ENCODE measurements at places on chromosomes 12 and 14.

DNA sequence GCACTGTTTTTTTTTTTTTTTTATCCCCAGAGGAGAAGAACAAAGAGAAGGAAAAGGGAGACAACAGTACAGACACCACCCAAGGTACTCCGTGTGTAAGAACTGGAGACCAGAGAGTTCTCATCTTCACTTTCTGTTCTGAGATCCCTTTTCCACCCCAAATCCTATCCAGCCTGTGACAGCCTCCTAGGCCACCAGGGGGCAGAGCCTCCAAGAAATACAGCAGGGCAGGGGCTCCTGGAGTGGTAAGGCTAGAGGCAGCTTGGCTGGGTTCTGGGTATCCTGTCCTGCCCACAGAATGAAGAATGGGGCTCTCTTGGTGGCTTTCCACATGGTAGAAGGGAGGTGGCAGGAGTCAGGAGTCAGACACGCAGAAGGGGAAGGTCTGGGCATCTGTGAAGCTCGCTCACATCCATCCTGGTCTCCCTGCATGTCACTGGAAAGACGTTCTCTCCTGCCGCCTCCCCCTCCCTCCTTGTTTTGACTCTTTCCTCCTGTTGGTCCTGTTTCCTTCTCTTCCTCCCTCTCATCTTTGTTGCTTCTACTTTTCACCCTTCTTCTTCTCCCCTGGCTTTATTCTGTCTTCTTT, 12.0 kb downstream of the CLSTN3 start:
- DNase-seq: peak; percentile 30

DNA sequence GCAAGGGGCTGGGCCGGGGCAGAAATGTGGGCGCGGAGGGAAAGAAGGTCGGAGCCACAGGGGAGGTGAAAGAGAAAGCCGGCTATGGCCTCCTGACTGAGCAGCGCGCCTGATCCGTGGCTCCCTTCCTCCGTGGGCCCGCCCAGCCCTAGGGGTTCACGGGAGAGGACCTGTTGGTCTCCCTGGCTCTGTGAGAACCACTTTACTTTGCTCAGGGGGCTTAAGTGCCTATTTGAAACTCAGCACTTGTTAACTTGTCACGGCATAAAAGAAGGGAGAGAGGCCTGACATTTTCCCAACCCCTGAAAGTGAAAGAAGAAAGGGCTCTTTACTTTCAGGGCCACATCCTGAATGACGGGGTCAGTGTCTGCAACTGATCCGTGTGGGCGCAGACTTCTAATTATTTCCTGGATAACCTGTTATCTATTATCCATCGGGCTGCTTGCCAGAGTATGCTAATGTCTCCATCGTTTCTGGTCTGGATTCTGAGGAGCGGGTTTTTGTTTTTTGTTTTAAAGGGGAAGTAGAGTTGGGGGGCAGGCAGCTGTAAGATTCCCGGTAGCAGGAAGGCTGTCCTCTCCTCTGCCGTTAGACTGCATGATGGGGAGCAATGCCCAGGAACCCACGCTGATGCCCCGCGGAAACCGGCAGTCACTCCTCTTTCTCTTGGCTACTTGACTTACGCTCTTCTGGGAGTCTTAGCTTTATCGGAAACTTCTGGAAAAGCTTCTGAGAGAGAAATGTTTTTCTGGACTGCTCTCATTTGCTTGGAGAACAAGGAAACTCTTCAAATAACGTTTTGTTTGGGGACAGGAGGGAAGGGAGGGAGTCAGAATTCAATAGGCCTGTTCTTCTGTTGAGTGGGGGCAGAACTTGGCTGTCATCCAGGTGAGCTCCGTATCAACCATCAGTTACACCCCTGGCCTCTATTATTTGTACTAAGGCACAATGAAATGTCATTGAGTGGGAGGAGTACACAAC, 127.7 kb upstream of the MAX start:
- DNase-seq: peak; percentile 17

DNA sequence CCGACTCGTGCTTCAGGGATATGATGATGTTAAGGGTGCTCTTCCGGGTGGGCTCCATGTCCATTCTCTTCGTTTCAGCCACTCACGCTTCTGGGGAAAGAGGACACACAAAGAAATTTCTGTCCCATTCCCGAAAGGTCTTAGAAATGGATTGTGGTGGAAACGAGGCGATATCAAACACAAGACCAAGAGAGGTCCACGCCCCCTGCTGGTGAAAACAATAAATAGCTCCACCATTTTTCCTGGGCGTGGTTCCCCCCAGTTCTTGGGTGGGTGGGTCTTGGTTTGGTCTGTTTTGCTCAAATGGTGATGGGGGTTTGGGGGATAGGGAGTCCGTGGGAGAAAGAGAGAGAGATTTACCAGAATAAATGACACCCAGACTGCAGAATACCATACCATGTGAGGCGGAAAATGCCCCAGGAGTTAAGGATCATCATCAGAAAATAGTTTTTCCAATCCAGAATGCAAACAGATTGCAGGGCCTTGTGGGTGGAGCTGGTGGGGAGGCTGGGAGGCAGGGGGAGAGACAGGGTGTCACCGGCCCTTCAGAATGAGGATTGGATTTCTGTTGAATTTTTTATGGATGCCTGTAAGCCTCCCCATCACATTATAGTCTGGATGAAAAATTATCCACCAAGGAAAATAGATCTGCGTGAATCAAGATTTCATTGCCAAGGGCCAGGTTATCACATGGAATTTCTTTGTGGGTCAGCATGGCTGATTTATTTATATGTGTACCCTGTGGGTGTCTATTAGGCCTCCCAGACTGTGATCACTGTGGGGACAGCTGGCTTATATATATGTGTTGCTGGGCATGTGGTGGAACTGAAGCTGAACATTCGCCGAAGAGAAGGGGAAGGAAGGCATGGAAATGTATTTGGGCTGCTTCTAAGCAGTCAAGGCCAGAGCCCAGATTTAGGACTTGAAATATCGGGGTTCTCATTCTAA, 55.8 kb downstream of the SRRM4 start:
- DNase-seq: no peak

GRCh38 chr12:101564912-101565311, 29.9 kb upstream of the MYBPC1 start:
- DNase-seq: no peak

GRCh38 chr12:54371328-54372112, 7.2 kb upstream of the GPR84 start:
- no peak for DNase-seq

DNA sequence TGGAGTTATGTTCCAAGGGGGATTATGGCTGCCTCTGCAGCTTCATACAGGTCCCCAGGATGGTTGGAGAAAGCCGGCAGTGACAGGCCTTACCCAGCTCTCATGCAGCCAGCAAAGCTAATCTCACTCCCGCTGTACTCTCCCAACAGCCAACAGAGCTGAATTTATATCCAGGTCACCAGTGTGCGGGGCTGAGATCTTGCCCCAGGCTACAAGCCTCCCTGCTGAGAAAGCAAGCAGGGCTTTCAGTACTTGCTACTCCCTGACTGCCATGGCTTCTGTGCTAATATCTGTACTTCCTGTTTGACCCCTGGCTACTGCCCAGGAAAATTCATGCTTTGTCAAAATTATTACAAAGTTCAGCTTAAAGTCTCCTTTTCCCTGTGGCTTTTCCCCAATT, 92.9 kb downstream of the ATP23 start:
- no peak for DNase-seq

GRCh38 chr14:36524874-36525745, 5.1 kb upstream of the NKX2-1 start:
- no peak for DNase-seq

DNA sequence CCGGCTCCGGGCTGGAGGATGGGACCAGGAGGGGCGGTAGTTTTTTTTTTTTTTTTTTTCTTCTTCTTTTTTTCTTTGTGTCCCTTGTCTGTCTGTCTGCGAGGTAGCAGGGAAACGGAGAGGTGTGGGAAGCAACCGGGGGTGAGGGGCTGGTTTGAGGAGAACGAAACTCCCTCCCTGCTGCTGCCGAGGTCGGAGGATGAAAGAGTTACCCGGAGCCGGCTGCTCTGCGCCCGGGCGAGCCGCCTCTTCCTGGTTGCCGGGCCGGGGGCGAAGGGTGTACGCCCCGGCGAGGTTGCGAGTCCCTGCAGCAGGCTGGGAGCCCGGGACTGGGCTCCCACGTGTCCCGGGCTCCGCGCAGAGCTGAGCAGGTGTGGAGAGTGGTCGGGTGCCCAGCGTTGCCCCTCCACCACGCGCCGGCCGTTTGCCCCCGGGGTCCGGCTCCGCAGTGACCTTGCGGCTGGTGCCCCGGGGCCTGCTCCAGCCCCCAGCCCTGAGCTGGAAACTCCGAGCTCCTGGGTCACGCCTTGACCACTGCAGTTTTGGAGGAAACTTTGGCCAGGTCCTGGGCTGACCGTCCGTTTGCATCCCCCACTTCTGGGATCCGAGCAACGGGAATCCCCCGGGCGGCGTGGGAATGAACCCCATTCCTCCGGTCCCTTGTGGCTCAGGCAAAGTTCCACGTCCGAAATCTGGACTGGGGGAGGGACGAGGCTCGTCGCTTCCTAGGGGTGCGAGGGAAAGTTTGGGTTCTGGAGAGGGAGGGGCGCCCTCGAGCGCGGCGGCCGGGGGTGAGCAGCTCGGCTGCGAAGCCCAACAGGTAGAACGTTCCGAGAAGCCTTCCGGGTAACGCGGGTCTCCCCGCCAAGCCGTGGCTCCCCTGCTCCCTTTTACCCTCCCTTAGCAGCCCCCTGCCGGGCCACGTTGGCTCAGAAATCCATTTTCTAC, 1.3 kb downstream of the CHST11 start:
- no peak for DNase-seq

GRCh38 chr12:53048780-53049401, 974 bp upstream of the TNS2 start:
- DNase-seq: no peak

DNA sequence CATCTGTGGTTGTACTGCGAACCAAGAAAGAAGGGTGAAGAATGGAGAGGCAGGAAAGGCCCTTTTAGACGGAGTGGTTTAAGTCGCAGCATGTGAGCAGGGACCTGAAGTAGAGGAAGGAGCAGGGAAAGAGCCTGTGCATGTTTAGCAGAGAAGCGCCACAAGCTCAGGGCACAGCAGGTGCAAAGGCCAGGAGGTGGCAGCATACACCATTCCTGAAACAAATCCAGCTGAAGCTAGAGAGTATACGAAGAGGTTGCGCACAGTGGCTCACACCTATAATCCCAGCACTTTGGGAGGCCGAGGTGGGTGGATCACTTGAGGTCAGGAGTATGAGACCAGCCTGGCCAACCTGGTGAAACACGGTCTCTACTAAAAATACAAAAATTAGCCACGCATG, 49.9 kb downstream of the HELB start:
- DNase-seq: no peak

- no peak for DNase-seq
Measured at GRCh38 chr12:90042920-90043641, 334.4 kb upstream of the ATP2B1 start.

All from activated gamma-delta T cell treated with anti-CD3 and anti-CD28 coated beads, Interleukin-2, amount 50 U/mL, for 16 hours (primary cell).